M059J (cell line): ENCODE measurements at places on chromosomes 2 and 18.

DNA sequence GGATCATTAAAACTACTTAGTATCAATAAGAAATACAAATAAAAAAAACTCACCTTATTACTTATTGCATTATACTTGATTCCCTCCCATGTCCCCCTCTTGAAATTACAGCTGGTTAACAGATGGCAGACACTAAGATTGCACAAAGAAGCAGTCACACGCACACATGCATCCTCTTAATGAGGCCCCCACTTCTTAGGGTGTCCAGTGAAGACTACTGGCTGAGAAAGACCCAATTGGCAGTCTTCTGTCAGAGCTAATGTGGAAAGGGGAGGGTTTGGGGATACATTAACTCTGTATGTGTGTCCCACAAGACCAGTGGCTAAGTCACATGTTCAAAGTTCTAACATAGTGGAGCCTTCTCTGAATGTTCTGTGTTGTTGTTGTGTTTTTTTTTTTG is 210.7 kb downstream of the MTX2 start:
- DNase-seq: no peak

DNA sequence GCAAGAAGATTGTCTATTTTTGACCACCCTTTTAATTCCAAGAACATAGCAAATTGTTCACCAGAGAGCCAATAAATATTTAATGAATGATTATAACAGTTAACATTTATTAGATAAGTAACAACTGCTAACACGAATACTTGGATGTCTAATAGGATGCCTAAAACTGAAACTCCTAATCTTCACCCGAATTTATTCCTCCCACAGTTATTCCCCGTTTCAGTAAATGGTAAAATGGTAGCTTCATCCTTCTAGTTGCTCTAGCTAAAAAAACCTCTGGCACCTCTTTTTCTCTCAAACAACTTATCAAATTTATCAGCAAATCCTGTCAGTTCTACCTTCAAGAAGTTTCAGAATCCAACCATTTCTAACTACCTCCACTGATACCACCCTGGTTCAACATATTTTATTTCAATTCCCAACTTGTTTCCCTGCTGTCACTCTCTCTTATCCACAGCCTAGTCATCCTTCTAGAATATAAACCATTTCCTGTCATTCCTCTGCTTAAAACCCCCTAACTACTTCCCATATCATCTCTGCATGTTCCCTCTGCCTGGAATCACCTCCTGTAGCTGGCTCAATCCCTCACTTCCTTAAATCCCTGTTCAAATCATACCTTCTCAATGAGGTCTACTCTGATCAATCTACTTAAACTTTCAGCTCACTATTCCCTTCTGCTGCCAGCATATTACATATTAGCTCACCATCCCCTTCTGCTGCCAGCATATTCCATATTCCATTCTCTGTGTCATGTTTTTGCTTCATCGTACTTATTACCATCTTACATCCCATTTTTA is 93.8 kb downstream of the ROCK2 start:
- peak; percentile 5 for DNase-seq

- DNase-seq: no peak
Measured at GRCh38 chr2:208674919-208675318, 268.3 kb downstream of the PTH2R start.

- peak; percentile 77 for DNase-seq
Measured at GRCh38 chr2:150878356-150878755, 383.3 kb downstream of the RBM43 start.

- DNase-seq: no peak
Measured at GRCh38 chr2:191432121-191432520, 186.9 kb downstream of the MYO1B start.

GRCh38 chr2:15630121-15630977 is 38.7 kb downstream of the DDX1 start:
- no peak for DNase-seq

GRCh38 chr18:8952769-8953760 is 149.4 kb upstream of the NDUFV2 start:
- DNase-seq: no peak

- no peak for DNase-seq
Measured at GRCh38 chr18:11987527-11987926, 6.2 kb downstream of the IMPA2 start.

GRCh38 chr2:12176623-12177454 is 430.4 kb downstream of the LPIN1 start:
- peak; percentile 96 for DNase-seq

GRCh38 chr18:30150586-30151250 is 891.8 kb downstream of the DSC3 start:
- no peak for DNase-seq

GRCh38 chr2:143575340-143575739 is 446.1 kb downstream of the ARHGAP15 start:
- no peak for DNase-seq

DNA sequence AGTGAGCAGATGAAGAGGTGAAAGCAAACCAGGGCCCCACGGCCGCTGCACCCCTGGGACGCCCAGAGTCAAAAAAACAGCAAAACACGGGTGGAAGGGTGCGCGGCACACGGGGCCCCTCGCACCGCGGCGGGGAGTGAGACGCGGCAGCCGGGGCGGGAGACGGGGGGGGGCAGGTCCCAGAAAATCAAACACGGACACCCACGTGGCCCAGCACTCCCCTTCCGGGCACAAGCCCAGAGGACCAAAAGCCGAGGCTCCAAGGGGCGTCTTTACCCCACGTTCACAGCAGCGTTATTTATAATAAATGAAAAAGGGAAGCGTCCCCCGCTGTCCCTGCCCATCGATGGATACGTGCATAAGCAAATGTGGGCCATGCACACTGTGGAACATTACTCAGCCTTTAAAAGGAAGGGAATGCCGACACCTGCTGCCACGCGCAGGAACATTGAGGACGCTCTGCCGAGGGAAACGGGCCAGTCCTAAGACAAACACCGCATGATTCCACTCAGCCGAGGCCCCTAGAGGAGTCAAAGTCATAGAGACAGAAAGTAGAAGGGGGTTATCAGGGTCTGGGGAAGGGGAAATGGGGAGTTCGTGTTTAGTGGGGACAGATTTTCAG is 677 bp upstream of the COPS9 start:
- no peak for DNase-seq

- no peak for DNase-seq
Measured at GRCh38 chr18:4107049-4107467, 348.0 kb downstream of the DLGAP1 start.

- no peak for DNase-seq
Measured at GRCh38 chr2:216855605-216856004, 4.3 kb downstream of the TNP1 start.

- DNase-seq: no peak
Measured at GRCh38 chr2:79666430-79666829, 153.6 kb downstream of the CTNNA2 start.

DNA sequence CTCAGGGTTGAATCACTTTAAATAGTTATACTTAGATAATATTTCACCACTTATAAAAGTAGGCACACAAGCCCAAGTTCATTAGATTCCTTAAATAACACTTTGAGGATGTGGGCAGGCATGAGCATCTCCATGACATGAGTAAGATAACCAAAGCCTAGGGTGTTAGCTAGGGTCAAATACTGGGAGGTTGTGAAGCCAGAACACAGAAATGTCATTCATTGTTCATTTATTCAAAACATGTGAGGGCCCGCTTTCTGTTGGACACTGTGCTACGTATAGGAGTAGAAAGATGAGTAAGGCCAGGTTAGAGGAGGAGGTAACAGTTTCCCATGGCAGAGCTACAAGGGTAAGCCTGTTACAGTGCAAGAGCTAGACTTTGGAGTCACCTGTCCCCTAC is 93.5 kb upstream of the NEDD4L start:
- DNase-seq: peak; percentile 50

- DNase-seq: no peak
Measured at GRCh38 chr2:207876842-207877535, 107.3 kb upstream of the FZD5 start.

GRCh38 chr18:2636126-2636631 is 19.3 kb upstream of the SMCHD1 start:
- DNase-seq: no peak

DNA sequence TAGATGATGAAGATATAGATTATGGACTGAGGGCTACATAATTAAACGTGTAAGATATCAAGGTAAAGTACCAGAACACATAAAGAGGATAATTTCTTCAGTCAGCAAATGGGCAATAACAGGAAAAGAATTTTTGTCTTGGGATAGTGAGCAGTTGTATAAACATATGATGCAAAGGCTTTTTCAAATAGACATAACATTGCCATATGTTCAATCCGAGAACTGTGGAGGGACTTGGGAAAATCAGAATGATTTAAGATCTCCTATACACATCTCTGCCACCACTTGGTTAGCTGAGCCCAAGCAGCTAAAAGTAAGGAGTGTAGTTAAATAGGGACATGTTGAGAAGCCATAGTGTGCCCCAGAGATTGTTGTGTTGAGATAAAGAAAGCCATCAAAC is 287.6 kb upstream of the ZNF521 start:
- DNase-seq: no peak

GRCh38 chr18:68642003-68642402 is 72.9 kb downstream of the TMX3 start:
- DNase-seq: no peak

DNA sequence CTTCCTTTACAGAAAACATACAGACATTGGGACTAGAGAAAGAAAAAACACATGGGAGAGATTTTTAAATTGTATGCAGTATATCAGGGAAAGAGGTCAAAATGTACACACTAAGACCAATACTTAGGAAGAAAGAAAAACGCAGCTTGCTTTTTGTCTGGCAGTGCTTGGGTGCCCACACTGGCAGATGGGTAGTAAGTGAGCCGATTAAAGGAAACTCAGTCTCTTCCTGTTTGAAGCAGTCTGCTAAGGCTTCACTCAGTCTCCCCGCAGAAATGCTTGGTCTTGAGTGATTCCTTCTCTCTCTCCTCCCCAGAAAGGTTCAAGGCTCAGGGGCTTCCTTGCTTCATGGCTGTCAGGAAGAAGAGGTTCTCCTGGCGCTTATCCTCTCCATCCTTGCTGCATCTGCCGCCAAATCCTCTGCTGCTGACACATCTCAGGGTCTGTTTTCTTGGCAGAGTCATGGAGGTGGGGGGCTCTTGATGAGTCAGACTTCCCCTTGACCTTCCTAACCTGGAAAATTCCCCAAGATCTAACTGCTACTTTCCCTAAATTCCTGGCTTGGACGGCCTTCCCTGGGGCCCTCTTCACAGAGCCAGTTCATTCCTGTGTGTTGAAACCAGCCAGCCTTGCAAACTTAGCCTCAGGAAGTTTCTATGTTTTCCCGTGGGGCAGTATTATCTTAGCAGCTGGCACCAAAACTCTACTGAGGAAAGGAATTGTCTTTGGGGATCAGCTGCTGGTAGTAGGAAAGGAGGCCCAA is 10.5 kb upstream of the TMSB10 start:
- DNase-seq: peak; percentile 78

DNA sequence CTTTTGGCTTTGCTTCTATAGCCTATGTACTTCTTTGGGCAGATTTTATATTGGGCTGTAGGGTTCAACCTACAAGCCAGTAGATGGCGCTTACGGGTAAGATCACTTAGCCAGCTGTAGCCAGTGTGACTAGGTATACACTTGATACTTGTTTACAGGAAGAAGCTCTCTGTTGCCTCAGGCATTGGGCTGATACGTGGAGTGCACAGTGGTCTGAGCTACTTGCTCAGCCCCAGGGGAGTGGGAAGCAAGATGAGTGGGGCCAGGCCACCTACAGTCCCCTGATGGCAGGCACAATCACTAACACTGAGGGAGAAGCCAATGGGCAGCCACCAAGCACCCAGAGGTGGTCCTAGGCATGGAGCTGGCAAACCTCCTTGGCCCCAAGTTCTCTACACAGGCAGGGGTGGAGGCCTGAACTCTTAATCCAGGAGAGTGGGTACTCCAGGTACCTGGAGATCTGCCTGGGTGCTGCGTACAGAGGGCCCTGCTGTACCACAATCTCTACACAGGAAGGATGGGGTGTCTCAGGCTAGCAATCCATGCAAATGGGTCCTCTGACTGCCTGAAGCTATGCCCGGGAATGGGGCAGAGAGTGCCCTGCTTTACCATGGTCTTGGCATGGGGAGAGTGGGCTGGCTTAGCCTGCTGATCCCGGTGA is 122.2 kb downstream of the NCOA1 start:
- DNase-seq: peak; percentile 54

GRCh38 chr2:20035955-20036666 is 15.3 kb downstream of the LAPTM4A start:
- DNase-seq: no peak

- DNase-seq: no peak
Measured at GRCh38 chr18:35467624-35468016, 30.1 kb downstream of the INO80C start.

DNA sequence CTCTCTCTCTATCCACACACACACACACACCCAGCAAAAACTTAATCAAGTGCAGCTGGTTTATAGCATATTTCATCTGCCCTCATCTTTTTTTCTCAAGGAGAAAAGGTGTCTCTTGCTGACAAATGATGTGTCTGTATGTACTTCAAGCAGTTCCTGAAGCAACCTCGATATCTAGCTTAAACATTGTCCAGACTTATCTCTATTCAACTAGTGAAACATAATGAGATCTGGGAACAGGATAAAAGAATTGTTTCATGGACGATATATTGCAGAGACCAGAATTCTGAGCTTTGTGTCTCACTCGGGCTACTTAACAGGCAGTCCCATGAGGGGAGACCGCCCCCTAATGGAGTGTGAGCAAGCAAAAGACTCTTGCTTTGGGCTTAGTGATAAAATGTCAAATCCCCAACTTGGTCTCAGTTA is 929.2 kb upstream of the SOX11 start:
- DNase-seq: no peak

DNA sequence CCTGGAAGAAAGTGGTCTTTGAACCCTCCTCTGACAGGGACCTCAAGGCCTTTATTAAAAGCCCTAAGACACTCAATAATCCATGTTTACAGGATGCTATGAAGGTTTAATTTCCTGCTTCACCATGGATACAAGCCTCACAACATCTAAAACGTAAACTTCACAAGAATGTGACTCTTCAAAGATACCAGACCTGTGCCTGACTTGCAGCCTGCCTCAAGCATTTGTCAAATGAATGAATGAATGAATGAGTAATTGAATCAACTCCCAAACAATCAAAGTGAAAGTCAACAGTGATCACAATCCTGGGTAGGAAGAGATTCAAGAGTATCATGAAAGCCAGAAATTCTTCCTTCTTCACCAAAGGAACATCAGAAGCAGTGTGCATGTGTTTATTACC is 30.4 kb downstream of the KLF7 start:
- peak; percentile 84 for DNase-seq

- DNase-seq: no peak
Measured at GRCh38 chr2:157440404-157441071, 3.4 kb downstream of the CYTIP start.

- no peak for DNase-seq
Measured at GRCh38 chr2:207768168-207768865, 1.4 kb downstream of the FZD5 start.
